ENCODE measurements at places on chromosomes 6 and 20.

- no peak for DNase-seq
Observed at GRCh38 chr6:159819932-159820640, 20.0 kb downstream of the PNLDC1 start.

GRCh38 chr20:11090751-11091150, 417.0 kb upstream of the JAG1 start:
- DNase-seq = no peak

DNA sequence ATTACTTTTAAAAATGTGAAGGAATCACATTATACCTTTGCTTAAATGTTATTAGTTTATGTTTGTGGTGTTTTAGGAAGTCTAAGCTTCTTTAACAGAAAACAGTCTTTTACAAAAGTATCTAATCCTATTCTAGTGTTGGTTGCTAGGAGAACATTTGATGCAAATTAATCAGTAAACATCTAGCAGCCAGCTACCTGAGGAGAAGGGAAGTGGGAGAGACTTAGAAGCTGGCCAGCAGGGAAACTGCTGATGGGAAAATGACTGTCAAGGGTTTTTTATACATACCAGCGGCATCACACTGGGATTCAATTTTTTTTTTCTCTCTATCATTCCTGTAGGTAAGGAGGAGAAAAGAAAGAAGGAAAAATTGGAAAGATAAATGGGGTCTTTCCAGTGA, 686.0 kb upstream of the MMS22L start:
- DNase-seq = no peak

- DNase-seq = no peak
Observed at GRCh38 chr20:56409521-56409920, 2.5 kb upstream of the CASS4 start.

DNA sequence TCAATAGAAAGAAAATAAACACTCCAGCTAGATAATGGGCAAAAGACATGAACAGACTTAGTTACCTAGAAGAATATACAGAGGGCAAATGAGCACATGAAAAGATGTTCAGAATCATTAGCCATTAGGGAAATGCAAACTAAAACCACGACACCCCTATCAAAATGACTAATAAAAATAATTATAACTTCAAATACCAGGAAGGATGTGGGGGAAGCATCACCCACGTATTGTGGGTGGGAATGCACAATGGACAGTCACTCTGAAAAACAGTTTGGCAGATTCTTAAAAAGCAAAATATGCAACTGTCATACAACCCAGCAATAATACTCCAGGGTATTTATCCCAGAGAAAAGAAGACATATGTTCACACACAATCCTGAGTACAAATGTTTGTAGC, 92.6 kb downstream of the DLL1 start:
- no peak for DNase-seq

DNA sequence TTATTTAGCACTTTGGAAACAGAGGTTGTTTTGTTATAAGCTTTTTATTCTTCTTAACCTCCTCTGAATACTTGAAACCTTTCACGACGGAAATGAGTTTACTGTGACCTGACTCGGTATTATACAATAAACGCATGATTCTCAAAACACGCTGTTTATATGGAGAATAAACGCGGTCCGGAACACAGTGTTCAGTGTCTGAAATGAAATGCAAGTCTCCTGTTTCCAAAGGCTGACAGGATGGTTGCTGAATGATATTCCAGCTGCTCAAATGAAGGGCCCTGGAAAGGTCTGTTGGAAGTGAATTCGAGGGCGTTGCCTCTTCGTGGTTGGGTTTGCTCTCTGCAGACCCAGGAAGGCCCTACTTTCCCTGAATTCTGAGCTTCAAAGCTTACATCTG, 83.4 kb downstream of the RSPH3 start:
- DNase-seq = no peak

GRCh38 chr6:74574794-74575193, 631.1 kb downstream of the COL12A1 start:
- no peak for DNase-seq

DNA sequence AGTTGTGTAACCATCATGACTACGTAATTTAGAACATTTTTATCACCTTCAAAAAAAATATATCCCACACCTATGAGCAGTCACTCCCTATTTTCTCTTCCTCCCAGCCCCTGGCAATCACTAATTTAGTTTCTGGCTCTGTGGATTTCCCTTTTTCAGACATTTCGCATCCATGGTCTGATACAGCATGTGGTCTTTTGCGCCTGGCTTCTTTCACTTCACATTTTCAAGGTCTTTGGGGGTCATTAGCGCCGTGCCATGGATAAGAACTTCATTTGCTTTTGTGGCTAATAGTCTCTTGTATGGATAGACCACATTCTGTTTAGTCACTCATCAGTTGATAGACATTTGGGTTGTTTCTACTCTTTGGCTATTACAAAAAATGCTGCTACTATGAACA, 44.9 kb upstream of the DUSP22 start:
- no peak for DNase-seq

- DNase-seq = no peak
Observed at GRCh38 chr6:158161566-158162254, 6.4 kb downstream of the SERAC1 start.
